Activated T-helper 9 cell treated with anti-CD3 and anti-CD28 coated beads, Interleukin-2, amount 50 U/mL, for 16 hours (primary cell): ENCODE measurements at places on chromosomes 3 and 15.

DNA sequence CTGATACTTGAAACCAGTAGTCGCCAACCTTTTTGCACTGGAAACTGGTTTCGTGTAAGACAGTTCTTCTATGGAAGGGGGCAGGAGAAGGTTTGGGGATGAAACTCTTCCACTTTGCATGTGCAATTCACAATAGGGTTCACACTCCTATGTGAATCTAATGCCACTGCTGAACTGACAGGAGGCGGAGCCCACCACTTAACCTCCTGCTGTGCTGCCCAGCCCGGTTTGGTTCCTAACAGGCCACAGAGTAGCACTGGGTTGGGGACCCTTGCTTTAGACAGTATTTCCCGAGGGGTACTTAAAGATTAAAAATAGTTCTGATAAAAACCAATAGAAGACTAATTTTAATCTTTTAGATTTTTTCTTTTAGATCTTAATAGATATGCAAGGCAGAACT, 11.1 kb downstream of the TFG start:
- DNase-seq: no peak

DNA sequence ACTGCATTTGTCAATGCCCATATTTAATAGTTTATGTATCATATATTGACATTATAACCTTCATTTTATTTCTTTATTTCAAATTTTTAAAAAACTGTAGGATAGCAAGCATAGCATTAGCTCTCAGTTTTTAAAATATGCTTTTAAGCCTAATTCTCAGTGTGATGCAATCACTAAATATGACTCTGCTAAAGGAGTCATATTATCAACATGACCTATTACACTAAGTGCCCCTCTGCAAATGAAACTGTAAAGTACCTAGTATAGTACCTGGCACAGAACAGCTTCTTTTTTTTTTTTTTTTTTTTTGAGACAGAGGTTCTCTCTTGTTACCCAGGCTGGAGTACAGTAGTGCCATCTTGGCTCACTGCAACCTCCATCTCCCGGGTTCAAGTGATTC, 179.4 kb upstream of the CGNL1 start:
- DNase-seq: no peak

DNA sequence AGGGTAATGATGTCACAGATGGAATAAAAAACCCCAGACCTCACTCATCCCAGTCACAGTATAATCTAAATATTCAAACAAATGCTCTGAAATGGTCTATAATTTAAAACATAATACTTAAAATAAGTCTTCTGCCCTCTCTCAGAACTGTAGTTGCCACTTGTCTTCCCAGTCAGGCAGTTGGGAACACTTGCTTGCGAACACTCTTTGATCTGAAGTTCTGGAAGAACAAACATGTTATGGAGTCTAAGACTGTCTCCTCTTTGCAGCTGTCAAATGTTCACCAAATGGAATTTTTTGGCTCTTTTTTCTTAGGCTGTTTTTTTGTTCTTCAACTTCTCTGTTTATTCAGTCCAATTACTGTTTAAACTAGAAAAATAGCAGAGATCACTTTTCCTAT, 711.1 kb upstream of the GOLIM4 start:
- no peak for DNase-seq

DNA sequence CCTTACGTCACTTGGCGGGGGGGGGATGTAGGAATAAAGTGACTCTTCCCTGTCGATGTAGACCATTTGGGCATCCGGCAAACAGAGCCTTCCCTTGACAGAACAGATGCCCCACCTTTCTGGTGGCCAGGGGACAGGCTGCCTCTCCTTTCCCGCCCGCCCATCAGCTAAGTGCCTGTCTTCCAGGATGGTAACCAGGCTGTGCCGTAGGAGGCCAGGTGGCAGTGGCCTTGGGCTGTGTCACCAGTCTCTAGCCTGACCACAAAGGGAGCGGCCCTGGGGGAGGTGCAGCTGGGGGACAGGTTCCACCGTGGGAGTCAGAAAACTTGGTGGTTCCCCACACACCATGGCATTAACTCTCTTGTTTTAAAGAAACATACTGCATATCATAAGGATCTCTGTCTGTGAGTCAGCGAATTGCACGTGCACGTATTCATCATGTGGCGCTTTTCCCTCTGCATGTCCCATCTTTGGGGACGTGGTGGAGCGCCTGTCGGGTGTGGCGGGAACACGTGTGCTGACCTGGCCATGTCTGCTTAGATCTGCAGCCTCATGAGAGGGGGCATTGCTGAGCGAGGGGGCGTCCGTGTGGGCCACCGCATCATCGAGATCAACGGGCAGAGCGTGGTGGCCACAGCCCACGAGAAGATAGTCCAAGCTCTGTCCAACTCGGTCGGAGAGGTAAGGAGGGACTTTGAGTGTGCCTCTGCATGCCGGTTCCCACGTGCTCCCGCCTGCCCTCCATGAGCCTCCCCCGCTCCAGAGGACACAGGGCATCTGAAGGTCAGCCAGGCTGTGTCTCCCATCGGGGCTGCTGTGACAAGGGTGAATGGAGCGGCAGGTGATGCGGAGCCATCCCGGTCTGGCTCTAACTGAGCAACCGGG, 156.0 kb downstream of the NSMCE3 start:
- DNase-seq: no peak

GRCh38 chr3:133955892-133956291, 60.2 kb upstream of the RAB6B start:
- DNase-seq: no peak

DNA sequence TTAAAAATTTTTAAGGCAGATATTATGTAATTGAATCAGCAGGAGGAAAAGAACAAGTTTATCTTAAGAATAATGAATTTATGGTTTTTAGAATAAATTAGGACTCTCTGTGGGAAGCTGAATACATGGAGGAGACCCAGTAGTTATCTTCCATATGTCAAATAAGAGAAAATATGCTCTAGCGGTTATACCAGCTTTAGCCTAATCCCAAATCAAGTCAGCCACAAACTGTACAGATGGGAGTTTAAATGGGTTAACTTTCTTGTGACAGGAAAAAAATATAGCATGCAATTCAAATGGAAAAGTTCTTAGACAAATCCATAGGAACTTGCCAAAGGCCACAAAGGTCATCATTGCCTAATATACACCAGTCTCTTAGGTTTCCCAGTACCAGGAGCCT, 84.3 kb downstream of the TTBK2 start:
- DNase-seq: no peak

DNA sequence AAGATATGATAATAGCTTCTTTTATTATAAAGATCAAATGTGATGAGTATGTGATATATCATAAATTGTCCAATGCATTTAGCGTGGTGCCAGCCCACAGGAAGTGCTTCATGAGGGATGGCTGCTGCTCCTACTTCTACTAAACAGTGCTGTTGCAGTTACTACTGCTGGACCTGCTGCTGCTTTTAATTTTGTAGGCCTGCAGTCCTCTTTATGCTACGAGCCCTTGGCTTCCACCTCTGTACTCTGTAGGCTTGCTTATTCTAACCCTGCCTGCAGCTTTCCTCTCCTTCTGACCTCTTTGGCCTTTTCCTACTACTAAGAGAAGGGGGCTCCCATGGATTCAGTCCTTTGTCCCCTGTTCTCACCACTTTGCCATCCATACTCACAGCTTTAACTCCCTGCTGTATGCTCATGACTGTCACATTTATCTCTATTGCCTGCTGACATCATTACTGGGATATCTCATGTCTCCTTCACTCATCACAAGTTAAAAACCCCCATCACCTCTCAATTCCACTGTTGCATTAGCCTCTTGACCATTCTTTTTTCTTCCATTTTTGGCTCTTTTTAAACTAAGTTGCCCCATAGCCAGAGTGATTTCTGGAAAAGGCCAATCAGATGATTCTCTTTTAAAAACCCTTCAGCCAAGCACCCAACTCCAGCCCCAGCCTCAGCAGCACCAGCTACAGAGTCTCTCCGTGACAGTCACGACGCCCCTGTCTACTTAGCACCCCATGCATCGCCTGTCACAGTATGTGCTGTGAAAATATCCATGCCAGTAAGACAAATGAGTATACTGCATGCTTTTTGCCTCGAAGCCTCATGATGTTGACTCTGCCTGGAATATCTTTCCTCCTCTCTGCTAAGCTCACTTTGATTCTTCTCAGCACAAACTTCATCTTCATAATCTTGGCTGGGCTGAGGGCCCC, 56.3 kb downstream of the PLCL2 start:
- no peak for DNase-seq

DNA sequence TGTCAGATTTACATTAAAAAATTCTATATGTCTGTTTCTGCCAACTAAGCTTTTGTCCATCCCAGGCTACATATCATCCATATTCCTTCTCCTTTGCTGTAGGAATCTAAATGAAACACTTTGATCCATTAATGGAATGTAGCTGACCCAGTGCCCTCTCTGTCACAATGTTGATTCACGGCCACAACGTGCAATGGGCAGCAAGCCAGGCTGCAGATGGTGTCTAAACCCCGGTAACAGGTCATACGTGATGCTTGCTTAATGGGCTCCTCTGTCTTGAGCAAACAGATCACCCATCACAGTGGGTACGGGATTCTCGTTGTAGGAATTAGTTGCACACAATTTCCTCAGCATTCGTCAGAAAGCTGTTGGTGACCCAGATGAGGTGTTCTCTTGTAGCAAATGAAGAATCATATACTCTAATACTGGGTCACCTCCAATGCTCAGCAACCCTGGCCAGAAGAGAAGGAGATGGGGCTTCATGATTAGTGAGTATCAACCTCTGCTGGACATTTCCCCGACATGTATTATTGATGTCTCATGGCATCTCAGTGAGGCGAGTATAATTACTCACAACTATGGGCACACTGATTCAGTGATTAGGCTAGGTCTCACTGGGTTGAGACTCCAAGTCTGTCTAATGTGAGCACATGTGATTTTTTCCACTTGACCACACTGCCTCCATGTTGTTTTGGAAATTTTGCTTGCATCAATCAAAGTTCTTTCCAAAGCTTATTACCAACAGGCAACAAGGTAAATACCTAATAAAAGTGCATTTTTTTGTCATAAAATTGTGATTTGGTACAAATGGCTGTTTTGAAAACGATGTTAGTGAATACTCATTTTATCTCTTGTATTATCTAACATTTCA, 12.9 kb upstream of the DCBLD2 start:
- no peak for DNase-seq

- DNase-seq: no peak
These were observed 425.2 kb upstream of the TBL1XR1 start for GRCh38 chr3:177622520-177622919.

GRCh38 chr3:127158614-127159229, 34.2 kb upstream of the PRR23E start:
- no peak for DNase-seq

- DNase-seq: no peak
These were observed 384.7 kb downstream of the ZIC1 start for GRCh38 chr3:147793841-147794240.

DNA sequence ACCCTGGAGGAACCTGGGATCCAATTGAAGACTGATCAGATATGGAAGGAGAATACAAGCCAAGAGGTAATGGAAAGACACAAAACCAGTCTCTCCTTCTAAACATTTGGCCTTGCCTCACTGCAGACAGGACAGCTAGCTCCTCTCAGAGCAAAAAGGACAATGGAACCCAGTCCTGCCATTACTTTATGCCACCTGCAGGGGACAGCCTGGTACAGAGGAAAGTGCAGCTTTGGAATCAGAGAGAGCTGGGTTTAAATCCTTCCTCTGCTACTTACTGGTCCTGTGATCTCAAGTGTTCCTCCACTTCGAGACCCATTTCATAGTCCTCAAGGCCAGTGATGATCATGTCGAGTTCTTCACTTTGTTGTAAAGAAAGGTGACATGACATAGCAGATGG, 159.4 kb upstream of the SMAD3 start:
- DNase-seq: no peak

DNA sequence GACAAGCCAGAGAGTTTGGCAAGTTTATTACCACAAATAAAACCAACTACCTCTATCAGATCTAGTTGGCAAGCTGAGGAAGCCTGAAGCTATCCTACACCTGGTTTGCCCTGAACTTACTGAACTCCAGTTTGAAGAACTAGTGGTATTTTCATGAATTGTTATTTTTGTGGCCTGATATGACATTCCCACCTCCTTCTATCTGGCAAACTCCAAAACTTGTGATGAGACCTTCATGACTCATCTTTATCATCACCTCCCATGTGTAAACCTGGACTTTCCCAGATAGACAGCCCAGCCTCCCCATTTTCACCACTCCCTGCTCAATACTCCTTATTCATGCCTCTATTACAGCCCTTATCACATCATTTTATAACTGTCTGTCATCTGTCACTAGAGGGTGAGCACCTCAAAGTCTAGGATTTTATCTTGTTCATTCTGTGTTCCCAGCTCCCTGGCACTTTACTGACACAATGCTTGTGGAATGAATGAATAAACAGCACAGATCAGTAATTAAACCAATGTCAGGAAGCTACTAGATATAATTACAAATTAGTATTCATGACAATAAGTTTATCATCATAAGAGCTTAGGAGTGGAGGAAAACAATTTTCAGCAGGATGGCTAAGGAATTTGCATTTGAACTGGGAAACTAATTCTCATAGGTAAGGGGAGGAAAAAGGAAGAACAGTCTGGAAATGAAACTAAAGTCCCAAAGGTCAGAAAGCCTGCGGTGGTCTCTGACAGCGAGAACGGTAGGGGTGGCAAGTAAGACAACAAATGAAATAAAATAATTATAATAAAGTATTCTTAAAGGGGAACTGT, 13.2 kb upstream of the TRANK1 start:
- DNase-seq: no peak

DNA sequence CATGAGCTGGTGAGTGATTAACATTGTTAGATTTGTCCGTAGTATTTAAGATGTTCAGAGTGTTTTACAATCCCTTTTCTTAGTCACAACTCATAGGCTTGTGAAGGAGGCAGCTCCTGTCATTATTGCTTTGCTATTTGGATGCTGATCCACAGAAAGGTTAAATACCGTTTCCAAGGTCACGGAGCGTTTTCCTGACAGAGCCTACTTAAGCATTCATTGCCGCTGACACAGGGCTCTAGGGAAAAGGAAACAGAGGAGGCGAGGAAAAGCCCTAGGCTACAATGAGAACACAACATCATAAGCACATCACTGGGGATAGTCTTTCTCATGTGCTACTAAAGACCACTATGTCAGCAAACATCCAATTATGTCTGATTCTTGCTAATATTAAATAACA, 38.5 kb upstream of the CPB1 start:
- no peak for DNase-seq

DNA sequence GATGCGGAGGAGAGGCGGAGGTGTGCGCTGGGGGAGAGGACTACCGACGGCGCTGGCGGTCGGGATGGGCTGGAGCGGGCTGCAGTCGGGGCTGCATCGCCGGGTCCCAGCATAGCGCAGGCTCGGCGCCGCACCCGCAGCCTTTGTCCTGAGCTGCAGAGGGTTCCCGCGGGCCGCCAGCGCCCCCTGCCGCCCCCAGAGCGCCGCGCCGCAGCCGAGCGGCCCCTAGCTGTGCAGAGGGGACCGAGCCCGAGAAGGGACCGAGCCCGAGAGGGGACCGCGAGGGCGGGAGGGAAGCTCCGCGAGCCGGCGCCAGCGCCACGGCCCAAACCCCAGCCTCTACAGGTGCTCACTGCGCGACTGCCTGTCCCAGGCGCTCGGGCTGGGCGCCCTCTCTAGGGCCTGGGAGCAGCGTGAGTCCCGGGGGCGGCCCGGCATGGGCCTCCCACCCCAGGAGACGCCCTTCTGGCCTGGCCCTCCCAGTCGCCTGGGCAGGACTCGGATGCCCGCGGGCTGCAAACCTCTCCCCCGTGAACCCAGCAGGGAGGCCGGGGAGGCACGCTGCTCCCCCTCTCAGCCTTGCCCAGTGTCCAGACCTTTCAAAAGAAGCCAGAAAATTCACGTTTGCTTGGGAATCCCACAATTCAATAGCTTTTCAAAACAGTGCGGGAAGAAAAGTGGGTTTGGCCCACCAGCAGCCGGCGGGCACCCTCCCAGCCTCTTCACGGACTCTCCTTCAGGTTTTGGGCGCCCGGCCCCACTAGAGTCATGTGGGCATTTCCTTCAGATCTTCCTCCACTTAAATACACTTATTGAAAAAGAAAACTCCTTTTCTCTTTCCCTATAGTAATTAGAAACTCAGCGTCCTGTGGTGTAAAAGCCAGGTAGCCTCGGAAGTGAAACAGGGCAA, 134.7 kb downstream of the TPRA1 start:
- DNase-seq: no peak
